H1 (cell line): ENCODE measurements at places on chromosomes 16 and 17.
A peak's percentile ranks its signal among the peaks of the same experiment; 100 is the strongest.

DNA sequence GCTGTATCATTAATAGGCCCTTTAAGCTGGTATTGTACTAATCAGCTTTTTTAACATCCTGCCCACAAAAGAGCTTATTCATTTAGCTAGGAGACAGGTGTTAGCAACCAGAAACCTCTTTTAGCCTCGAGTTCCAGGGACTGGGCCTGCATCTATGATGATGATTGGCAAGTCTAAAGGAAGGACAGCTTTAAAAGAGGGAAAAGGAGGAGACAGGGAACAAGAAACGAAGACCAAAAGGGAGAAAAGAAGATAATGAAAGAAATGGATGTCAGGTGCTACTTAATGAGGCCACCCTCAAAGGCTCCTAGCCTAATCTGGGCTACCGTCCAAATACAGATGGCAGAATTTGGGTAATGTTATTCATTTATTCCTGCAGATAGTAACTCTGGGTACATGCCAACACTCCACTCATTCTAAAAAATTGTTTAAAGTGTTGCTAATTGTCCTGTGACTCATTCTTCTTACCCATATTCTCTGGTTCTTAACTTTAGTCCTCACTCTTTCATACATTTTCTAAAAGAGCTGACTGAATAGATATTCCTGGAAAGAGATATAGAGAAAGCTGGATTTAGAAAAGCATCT, 18.7 kb upstream of the RFFL start:
- no peak for DNase-seq

GRCh38 chr17:28547623-28548416, 4.6 kb downstream of the UNC119 start:
- DNase-seq, result peak; percentile 53

DNA sequence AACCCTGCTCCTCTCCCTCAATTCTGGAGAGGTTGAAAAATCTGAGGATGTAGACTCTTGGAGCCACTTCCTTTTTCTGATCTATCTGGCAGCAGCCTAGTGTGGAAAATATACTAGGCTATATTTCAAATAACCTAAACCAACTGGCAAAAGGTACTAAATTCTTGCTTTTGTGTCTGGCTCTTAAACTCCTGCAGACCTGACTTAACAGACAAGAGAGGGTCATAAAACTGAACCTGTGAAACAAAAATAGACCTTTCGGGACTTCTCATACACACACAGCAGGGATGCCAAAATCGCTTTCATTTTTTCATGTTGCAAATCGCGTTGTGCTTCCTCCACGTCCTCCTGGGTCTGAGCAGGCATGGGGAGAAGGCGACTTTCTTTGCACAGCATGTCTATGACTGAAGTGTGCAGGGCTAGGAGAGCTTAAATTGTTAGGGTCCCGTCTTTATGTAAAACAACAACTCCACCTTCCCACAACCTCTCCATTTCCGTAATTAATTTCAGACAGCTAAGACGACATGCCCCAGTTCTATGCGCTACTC, 520.7 kb upstream of the PSMD7 start:
- DNase-seq, result no peak

DNA sequence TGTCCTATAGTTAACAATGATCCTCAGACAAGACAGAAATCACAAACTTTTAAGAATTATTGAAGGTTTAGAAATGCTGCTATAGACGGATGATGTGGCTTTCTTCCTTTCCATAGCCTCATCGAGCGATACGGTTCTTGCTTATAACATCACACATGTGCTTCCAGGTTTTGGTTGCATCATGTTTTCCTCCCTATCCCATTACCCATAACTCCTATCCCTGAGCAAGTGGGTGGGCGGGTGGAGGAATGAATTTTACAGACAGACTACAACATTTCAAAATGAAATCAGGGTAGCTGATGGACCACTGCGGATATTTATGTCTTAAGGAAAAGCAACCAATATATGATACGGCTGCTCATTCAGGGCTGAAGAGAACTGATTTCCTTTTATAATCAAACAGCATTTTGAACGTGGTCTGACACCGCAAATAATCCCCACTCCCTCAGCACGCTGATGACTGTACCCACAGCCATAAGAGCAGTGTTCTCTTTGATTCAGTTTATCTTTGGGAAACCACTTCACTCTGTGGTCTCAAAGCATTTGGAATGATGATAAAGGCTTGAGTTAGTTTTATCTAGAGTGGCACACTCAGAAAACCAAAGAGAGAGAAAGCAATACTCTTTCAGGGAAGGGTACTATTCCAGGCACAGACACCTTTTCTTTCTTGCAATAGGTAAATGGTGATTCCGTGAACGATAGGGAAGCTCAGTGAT, 4.6 kb upstream of the AKTIP start:
- DNase-seq, result no peak

DNA sequence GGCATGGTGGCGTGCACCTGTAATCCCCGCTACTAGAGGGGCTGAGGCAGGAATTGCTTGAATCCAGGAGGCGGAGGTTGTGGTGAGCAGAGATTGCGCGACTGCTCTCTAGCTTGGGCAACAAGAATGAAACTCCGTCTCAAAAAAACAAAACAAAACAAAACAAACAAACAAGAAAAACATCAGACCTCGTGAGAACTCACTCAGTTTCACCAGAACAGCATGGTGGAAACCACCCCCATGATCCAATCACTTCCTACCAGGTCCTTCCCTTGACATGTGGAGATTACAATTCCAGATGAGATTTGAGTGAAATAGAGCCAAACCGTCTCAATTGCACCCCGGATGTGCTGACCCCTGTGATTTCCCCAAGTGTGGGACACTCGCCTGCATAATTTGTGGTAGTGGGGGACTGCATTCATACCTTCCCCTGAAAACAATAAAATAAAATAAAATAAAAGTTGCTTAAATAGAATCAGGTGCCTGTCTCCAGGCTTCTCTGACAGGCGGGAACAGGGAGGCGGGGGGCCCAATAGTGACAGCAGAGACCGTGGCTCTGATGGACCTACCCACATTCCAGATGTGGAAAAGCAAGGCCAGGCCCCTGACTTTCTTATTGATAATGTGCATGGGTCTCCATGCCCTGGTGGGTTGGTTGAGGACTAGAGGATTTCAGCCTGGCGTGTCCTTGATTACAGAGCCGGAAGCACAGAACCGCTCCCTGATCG, 13.1 kb downstream of the ZSCAN10 start:
- no peak for DNase-seq
